IMR-90 (cell line): ENCODE measurements at places on chromosomes 2 and 18. TPM values are rescaled to one million over a fixed set of nuclear protein-coding genes. Genes with fewer than 3 reads are reported as not detected.

The E2F6 gene
- 10.9 and 11.7 TPM in 2 replicates for total RNA-seq

The CCDC85A gene
- total RNA-seq: 2.2 and 2.8 TPM in 2 replicates

The SDC1 gene
- total RNA-seq: 22.0 and 23.6 TPM in 2 replicates

The KCTD1 gene
- total RNA-seq: 4.7 and 5.0 TPM in 2 replicates

The FAM210A gene
- total RNA-seq: 16.1 and 25.3 TPM in 2 replicates

The LBX2 gene
- total RNA-seq: 0.18 and 0.56 TPM in 2 replicates

The TMX3 gene
- 50.5 and 83.3 TPM in 2 replicates for total RNA-seq

The SERPINB2 gene
- 34.4 and 43.0 TPM in 2 replicates for total RNA-seq

The SCYGR4 gene
- not detected in 2 replicates for total RNA-seq

The CROCC2 gene
- total RNA-seq: not detected in 2 replicates

The MAPK4 gene
- total RNA-seq: not detected in 2 replicates

The ANKRD30BL gene
- not detected in 2 replicates for total RNA-seq

The IL36A gene
- not detected in 2 replicates for total RNA-seq

The ASB18 gene
- not detected in 2 replicates for total RNA-seq

The TTC27 gene
- total RNA-seq: 30.5 and 33.3 TPM in 2 replicates

The SH2D6 gene
- total RNA-seq: 0.36 TPM in 1 of 2 replicates, not detected in the other

The C18orf32 gene
- 3.6 and 4.7 TPM in 2 replicates for total RNA-seq

The NYAP2 gene
- total RNA-seq: not detected in 2 replicates

The MERTK gene
- total RNA-seq: 0.28 and 0.36 TPM in 2 replicates

The GREB1 gene
- not detected in 2 replicates for total RNA-seq

The ETAA1 gene
- total RNA-seq: 8.1 and 19.2 TPM in 2 replicates

The GREB1L gene
- total RNA-seq: under 0.01 TPM in 1 of 2 replicates, not detected in the other

The KCNG3 gene
- total RNA-seq: under 0.01 TPM in 1 of 2 replicates, not detected in the other

The CAPN13 gene
- total RNA-seq: not detected in 2 replicates

The C2orf66 gene
- not detected in 2 replicates for total RNA-seq

The UGT1A10 gene
- total RNA-seq: not detected in 2 replicates

The SATB2 gene
- 8.4 and 9.2 TPM in 2 replicates for total RNA-seq

The OTX1 gene
- not detected in 2 replicates for total RNA-seq

The SLC9A2 gene
- not detected in 2 replicates for total RNA-seq

The NT5DC4 gene
- total RNA-seq: not detected in 2 replicates

The CFC1 gene
- not detected in 2 replicates for total RNA-seq

The COMMD1 gene
- 45.8 and 60.4 TPM in 2 replicates for total RNA-seq

The PIGN gene
- 17.9 and 42.2 TPM in 2 replicates for total RNA-seq

The ASB1 gene
- 21.4 and 23.5 TPM in 2 replicates for total RNA-seq

The SLC4A3 gene
- 0.90 and 1.1 TPM in 2 replicates for total RNA-seq

The C2orf81 gene
- under 0.01 and 0.18 TPM in 2 replicates for total RNA-seq

The KYNU gene
- 2.2 and 2.9 TPM in 2 replicates for total RNA-seq

The DOCK10 gene
- 63.6 and 75.3 TPM in 2 replicates for total RNA-seq

The DUSP11 gene
- 25.6 and 28.6 TPM in 2 replicates for total RNA-seq

The MYOM1 gene
- total RNA-seq: under 0.01 TPM in 2 replicates

The INO80D gene
- total RNA-seq: 4.5 and 5.0 TPM in 2 replicates
